ENCODE measurements at places on chromosomes 5 and 9.
A peak's percentile ranks its signal among the peaks of the same experiment; 100 is the strongest.

- no peak for DNase-seq
Observed at GRCh38 chr5:143717400-143717799, 94.6 kb upstream of the HMHB1 start.

GRCh38 chr9:93532141-93532540, 44.2 kb upstream of the PHF2 start:
- DNase-seq, result no peak

GRCh38 chr9:18923671-18924430, 109.2 kb downstream of the SAXO1 start:
- DNase-seq, result no peak

DNA sequence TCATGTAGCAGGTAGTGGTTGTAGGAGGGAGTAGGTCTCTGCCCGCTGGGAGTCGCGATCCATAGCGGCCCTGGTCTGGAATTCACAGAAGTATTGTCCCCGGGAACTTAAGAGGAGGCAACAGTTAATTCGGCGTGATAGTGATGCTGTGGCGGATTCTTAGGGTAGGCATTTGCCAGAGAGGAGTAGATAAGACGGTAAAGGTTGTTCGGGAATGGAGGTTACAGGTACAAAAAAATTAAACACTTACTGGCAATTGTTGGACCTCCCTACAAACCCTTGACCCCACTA, 679 bp downstream of the SMC5 start:
- no peak for DNase-seq

DNA sequence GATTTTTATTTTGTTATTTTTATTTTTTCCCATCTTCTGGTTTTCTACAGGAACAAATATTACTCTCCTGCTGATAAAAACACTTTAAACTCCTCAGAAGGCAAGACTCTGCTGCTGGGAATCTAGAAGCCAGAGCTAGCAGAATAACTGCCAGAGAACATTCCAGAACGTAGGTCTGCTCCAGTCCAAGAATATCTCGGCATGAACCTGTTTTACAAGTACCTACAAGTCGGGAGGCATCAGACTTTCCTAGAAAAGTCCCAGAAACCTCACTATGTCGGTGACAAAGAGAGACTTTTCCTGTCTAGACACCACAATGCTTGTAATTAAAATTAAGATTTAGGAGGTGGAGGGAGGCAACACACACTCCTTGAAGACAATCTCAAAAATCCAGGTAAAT, 41.4 kb downstream of the FABP6 start:
- no peak for DNase-seq

- DNase-seq, result peak; percentile 31
Observed at GRCh38 chr5:34626036-34626435, 30.1 kb upstream of the RAI14 start.

- peak; percentile 66 for DNase-seq
Observed at GRCh38 chr9:34403554-34404380, 27.1 kb upstream of the MYORG start.

- no peak for DNase-seq
Observed at GRCh38 chr5:133116601-133117000, 64.8 kb downstream of the HSPA4 start.

Measured in A549 (cell line).